Non-pigmented ciliary epithelial cell (primary cell): ENCODE measurements at places on chromosomes 7 and 10.

GRCh38 chr10:108615576-108616320 lies 1307.6 kb downstream of the XPNPEP1 start:
- DNase-seq = no peak

DNA sequence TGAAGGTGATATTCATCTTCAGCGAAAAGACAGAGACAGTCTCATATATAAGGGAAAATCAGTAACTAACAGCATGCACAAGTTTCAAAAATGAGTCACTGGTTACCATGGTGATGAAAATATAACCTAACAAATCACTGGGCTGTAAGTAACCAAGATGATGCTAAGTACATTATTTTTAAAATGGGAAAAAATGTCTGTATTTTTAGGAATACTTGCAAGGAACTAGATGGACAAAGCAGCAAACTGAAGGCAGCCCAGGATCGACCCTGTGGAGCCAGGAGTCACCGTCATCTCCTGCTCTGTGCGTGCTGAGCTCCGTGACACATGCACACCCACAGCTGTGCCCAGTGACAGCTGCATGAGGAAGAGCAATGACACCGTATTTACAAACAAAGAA lies 137.3 kb downstream of the ELMO1 start:
- no peak for DNase-seq

DNA sequence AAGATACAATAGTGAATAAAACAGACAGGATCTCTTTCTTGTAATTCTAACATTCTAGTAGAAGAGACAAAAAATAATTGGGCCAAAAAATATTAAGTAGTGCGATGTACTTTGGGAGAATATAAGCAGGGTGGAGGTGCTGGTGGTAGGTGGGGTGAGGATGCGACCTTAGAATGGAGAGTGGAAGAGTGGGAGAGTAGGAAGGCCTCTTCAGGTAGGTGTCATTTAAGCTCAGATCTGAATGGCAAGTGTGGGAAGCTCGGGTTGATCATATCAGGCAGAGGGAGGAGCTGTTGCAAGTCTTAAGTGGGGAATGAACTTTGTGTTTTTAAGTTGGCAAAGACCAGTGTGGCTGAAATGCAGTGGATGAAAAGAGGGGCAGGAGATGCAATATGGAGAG lies 3.8 kb upstream of the IFRD1 start:
- no peak for DNase-seq

GRCh38 chr10:125768219-125768855 lies 7.3 kb downstream of the MMP21 start:
- DNase-seq = peak; percentile 4

GRCh38 chr10:30589441-30589840 lies 40.1 kb downstream of the LYZL2 start:
- no peak for DNase-seq

DNA sequence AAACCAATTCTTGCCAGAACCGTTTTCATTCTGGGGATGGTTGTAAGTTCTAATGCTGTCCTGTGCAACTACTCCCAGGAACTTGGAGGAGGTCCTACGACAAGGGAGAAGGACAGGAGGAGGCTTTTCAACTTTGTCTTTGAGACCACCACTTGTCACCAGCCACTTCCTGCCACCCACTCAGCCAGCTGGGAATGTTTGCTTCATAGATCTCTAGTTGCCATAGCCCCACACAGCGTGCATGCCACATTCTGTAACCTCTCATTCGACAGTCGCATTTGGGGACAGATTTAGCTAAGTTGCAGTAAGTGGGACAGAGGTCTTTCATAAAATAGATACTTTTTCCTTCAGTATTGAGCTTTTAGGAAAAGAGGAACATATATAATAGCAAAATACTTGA lies 78.0 kb downstream of the TAF3 start:
- DNase-seq = no peak

DNA sequence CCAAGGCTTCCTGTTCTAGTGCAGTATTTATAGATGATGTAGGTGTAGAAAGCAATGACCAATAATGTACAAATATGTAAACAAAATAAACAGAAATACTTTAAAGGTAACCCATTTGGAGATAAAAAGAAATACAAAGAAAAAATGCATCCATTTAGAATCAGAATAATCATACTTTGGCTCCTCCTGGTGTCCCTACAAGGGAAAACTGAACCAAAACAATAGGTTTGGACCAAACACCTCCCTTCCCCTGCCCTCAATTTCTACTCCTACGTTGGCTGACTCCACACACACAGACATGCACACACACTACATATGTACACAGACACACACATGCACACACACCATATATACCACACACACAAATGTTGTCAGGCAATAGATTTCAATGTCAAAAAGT lies 36.0 kb downstream of the C10orf143 start:
- no peak for DNase-seq

GRCh38 chr7:29332875-29333855 lies 138.6 kb downstream of the CHN2 start:
- DNase-seq = no peak

DNA sequence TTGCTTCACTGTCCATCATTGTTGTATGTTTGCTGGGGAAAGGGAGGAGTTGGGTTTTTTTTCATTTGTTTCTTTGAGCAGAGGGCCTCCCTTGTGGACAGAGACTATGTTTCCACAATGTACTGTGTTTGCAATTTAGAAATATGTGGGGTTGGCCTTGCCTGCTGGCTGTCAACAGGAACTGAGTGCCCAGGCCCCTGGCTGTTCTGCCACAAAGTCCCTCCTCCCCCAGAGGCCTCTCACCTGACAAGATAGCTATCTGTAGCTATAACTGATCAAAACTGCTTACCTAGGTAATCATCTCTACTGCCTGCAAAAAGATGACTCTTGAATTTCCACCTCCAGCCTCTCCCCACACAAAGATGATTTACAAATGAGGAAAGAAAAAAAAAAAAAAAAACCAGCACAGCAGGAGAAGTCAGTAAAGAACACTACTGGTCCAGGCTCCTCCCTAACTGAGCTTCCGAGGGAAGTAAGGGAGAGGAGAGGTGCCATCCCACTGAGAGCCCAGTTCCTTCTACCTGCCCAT lies 121.8 kb downstream of the SGMS1 start:
- DNase-seq = no peak

DNA sequence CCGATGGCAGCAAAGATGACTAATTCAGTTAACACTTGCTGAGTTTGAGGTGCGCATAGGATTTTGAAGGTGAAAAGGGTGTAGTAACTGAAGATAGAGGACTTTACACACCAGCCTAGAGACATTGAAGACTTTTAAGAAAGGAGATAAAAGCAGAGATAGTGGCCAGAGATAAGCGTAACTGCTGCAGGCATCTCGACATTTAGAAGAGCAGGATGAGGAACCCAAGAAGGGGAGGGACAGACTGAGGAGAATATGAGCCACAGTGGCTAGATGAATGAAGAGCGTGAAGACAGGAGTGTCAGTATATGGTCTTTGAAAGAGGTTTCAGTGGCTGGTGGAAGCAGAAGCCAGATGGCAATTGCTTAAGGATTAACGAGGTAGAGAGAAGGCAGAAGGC lies 71.6 kb downstream of the CELF2 start:
- DNase-seq = no peak

DNA sequence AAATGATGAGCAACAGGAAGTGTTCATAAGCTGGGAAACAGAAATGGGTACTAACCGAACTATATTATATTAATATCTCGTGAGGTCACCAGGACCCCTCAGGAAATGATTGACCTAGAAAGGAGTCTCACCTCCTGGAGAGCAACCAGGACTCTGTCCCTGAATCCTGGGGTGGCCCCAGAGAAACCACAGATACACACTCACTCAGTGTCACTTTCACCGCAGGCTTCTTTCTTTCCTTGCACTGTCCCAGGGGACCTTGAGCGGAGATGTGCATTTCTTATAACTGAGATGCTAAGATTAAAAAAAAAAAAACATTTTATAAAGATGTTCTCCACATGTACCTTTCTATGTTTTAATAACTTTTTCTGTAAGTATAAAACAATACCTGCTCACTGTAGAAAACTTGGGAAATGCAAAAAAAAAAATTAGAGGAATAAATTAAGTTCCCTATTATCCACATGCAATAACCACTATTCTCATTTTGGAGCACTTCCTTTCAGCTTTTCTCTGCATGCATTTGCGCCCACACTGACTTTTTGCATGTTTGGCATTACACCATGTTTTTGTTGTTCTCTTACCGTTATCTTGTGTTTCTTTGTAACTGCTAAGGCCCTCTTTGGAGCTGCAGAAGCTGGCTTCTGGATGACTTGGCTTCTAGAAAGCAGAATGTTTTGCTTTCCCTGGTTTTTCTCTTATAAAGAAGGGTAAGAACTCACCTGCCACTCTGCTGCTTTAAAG lies 15.0 kb downstream of the NOD1 start:
- DNase-seq = no peak

DNA sequence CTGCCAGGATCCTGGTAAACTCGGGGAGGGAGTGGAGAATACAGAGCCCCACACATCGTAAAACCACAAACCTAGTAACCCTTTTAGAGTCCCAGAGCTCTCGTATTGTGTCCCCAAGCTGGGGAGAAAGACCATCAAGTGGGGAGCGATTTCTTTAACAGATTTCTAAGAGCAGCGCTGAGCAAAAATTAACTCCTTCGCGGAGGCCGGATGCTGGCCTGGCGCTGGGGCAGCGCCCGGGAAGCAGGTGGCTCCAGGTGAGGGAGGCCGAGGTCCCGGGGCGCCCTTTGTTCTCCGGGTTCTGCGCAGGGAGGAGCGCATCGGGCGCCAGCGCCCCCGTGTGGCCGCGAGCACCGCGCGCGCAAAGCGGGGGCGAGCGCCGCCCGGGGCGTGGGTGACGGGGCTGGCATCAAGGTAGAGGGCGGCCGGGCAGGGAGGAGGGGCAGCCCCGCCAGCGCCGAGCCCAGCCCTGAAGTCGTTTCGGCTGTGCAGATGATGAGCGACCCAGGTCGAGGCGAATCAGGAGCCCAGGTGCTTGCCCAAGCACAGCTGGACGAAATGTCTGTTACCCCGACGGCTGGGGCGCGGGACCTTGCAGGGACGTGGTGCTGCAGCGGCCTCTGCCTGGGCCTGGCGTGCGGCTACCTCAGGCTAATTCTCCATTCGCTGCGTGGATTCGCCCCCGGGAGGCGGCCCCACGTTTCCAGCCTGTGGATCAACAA lies 10.4 kb upstream of the FGFR2 start:
- no peak for DNase-seq

- DNase-seq = no peak
These were observed 289.4 kb downstream of the PLXNA4 start for GRCh38 chr7:132286836-132287235.

- no peak for DNase-seq
These were observed 90.9 kb downstream of the TPST1 start for GRCh38 chr7:66296001-66296521.

GRCh38 chr10:25501912-25502311 lies 327.1 kb downstream of the GPR158 start:
- DNase-seq = no peak

DNA sequence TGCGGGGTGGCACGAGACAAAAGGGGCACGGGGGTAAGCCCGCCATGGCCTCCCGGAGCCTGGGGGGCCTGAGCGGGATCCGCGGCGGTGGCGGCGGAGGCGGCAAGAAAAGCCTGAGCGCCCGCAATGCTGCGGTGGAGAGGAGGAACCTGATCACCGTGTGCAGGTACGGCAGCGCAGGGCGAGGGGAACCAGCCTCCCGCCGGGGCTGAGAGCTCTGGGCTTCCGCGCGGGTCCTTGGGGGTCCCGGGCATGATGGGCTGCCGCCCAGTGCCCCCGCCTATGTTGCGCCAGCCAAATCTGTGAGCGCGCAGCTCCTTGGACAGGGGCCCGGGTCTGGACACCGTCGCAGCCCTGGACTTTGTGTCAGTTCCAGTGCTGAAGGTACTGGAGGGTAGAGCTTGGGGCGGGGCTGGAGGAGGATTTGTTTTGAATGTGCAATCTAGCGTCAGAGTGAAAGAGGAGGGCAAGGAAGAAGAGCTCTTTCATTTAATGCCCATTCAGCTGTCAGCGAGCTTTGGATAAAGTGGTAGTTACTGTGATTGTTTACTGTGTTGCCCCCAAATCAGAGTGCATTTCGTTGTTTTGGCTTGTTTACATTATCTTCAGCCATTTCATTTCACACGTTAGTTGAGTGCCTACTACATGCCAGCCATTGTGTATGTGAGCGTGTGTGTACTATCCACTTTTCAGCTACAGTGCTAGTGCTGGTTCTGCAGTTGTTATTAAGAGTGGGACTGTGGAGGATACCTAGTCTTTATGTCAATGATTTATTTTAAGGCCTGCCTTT lies 777 bp downstream of the RUNDC3B start:
- DNase-seq = no peak

DNA sequence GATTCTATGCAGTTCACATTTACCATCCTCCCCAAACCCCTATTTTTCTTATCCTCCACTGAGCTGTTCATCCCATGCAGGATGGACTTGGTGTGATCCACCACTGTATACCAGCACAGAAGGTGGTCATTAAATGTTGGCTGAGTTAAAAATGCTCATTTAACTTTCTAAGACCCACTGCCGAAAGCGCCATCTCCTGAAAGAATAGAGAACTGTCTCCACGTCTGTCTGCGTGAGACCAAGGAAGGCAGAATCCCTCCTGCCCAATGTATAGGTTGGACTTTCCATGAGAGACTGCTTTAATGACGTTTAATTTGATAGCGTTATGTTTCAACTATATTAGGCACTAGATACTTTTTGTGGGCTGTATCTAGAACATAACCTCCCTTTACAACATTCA lies 124.3 kb downstream of the GPAM start:
- DNase-seq = no peak

DNA sequence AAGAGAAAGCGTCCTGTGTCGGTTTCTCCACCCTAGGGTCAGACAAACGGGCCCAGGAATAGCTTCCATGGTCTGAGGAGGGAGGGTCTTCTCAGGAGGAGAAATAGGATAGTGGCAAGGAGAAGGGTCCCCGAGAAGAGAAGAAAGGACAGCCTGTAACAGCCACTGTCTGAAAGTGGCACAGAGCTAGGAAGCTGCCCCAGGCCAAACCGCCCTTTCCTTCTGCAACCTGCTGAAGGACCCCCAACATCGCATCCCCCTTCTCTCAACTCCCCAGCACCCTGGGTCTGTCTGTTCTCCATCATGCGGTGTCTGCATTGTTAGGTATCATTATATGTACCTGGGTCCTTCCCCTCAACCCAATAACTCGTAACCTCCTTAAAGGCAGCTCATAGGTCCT lies 47.1 kb downstream of the COL17A1 start:
- no peak for DNase-seq

DNA sequence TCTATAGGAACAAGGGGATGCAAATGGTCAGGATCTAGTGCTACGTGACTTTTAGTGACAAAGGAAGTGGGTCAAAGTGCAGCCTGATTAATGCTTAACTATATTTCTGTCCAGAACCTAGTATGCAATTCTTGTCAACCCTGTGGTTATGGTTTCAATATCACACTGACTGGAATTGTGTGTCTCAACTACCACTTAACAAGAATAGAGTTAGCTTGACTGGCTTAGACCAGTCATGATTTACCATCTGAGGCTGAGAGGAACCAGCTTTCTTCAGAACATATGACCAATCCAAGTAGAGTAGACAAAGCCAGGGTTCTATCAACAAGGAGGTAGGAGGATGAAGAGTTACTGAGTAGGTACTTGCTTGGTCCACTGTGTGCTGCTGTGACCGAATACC lies 54.4 kb downstream of the MYPN start:
- DNase-seq = no peak

DNA sequence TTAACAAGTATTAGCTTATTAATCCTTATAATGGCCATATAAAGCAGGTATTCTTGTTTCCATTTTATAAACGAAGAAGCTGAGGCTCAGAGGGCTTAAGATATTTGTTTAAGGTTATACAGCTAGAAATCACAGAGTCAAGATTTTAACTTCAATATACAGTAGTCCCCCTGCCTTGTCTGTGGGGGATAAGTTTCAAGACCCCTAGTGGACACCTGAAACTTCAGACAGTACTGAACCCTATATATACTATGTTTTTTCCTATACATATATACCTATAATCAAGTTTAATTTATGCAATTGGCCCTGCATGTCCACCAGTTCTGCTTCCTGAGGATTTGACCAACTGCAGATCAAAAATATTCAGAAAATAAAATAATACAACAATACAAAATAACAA lies 44.4 kb upstream of the STRIP2 start:
- DNase-seq = no peak
